NCI-H774 (cell line): ENCODE measurements at places on chromosomes 12 and 14.
A peak's percentile ranks its signal among the peaks of the same experiment; 100 is the strongest.

DNA sequence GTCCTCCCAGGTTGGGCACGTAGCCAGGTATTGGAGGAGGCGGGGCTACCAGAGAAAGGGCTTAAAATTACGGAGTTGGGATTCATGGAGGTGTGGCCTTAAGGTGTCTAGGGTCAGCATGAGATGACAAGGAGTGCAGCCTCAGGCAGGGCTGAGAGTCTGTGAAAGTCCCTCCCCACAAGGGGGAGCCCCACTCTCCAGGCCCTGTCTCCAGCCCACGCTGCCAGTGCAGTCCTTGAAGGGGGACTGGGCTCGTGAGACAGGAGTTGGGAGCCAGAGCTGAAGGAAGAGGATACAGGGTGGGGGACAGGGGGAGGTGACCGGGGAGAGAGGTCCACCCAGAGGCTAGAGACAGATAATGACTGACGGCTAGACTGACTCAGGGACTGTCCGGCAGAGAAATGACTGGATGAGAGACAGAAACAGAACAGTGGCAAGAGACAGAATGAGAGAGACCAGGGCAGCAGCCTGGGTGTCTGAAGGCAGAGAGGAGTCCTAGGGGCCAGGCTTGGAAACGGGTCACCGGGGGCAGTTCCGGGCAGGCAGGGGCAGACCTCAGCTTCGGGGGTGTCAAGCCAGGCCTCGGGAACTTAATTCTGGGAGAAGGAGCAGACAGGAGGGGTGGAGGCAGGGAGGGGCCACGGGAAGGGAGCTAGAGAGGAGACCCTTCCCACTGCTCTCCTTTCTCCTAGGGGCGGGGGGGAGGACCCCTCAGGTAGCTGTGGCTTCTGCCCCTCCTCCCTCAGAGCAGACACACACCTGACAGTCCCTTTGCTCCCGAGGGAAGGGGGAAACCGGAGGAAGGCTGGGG is 970 bp downstream of the CDH24 start:
- no peak for DNase-seq

GRCh38 chr14:41607966-41608663 is 1.4 kb downstream of the LRFN5 start:
- DNase-seq = peak; percentile 55

GRCh38 chr12:66956300-66956699 is 277.4 kb upstream of the GRIP1 start:
- no peak for DNase-seq

GRCh38 chr12:81010641-81011040 is 67.2 kb upstream of the ACSS3 start:
- no peak for DNase-seq

DNA sequence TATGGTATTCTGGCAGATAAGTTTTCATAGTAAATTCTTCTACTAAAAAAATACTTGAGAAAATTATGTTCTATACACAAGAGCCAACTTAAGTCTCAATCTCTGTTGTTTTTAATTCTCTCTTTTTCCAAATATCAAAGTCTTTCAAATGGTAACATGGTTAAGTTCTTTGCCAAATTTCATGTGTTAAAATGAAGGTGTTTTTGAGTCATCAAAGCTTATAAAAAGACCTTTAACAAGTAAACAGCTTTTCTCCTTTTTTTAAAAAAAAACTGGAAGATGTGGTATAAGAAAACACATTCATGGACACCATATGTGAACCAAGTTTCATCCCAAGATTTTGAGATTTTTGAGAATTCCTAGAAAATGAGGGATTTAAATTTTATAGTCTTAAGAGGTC is 111.3 kb downstream of the FOXG1 start:
- no peak for DNase-seq

DNA sequence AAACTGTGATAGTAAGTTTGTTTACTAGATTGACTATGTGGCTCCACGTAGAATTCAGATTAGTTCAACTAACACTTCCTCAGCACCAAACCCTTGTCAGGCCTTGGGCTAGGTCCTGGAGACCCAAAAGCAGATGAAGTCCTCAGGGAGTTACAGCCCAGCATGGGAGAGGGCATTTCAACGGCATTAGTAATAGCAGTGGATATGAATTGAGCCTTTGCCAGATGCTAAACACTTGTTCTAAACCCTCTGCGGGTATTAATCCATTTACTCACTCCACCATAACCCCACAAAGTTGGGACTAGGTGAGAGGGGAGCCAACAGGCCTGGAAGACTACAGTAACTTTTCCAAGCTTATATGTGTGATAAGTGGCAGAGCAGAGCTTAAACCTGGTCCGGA is 714.6 kb downstream of the DIO2 start:
- no peak for DNase-seq

DNA sequence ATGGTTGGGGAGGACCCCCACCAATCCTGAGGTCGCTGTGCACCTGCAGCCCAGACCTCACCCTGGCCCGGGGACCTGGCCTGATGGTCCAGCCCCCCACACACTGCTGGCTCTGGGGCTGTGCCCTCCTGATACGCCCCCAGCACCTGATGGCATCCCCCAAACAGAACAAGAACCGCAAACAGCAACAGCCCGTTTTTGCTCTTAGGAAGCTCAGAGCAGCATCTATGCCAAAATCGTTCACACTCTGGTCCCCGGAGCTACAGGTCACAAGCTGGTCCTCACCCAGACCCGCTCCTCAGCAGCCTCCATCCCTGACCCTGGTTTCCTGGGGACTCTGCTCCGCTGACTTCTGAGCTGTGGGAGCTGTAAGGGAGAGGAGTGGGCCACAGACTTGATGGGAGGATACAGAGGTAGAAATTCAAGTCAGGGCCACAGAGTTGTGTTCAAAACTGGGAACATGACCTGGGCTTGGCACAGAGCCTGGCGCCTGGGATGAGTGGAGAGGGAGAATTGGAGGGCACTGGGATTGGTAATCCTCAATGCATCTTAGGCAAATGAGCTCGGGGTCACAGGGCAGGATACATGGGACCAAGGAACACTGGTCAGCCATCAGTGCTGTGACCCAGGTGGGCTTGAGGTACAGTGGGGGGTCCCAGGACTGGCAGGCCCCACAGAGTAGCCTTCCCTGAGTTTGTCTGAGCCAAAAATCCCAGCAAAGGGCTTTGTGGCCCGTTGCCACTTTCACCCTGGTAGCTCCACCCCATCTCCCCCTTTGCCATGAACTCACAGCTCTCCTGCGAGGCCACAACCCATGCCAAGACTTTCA is 170.9 kb upstream of the RTL1 start:
- DNase-seq = no peak

GRCh38 chr12:7705846-7706245 is 5.4 kb upstream of the DPPA3 start:
- no peak for DNase-seq

GRCh38 chr14:102948698-102949061 is 26.2 kb downstream of the AMN start:
- DNase-seq = no peak

DNA sequence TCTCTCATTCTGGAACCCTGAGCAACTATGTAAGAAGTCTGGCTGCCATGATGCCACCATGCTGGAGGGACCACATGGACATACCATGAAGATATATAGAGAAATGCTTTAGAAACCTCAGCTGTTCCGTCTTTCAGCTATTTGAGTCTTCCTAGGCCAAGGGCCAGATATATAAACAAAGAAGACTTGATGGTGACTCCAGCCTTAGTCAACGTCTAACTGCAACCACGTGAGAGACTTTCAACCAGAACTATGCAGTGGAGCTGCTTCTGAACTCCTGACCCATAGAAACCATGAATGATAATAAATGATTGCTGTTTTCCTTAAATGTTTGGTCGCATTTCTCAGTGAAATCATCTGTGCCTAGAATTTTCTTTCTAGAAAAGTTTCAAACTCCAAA is 20.0 kb upstream of the KITLG start:
- DNase-seq = no peak

DNA sequence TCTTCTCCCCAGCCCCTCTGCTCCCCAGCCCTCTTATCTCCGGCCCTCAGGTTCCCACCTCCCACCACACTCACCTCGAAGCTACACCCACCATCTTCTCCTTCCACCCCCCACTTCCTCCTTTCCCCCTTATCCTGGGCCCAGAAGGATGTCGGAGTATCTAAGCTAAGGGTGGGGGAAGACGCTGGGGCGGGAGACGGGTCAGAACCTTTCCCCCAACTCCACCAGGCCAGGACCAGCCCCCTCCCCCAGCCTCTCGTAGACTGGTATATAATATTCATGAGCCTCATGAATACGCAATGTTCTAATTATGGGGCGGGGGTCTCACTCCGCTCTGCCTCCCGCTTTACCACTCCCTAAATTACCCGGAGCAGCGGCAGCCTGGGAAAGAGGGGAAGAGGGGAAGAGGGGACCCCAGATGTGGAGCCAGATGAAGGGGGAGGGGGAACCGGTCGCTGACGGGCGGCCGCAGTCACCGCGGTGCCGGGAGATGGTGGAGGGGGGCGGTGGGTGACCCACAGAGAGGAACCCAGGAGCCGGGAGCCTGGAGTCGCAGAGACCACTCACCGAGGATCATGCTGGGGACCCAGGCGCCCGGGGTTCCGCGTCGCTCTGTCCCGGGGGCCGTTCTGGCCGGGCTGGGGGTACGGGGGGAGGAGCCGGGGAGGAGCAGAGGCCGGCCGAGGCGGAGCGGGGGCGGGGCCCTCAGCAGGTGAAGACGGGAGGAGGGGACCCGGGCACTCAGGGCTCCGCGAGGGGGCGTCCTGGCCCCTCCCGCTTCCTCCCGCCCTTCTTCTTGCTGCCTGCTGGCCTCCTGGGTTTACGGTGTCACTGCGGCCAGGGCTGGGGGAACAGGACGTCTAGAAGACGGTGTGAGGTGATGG is 6.4 kb upstream of the ZNF385A start:
- DNase-seq = peak; percentile 51

- no peak for DNase-seq
These were observed 3.5 kb downstream of the DAZAP2 start for GRCh38 chr12:51242120-51242519.

DNA sequence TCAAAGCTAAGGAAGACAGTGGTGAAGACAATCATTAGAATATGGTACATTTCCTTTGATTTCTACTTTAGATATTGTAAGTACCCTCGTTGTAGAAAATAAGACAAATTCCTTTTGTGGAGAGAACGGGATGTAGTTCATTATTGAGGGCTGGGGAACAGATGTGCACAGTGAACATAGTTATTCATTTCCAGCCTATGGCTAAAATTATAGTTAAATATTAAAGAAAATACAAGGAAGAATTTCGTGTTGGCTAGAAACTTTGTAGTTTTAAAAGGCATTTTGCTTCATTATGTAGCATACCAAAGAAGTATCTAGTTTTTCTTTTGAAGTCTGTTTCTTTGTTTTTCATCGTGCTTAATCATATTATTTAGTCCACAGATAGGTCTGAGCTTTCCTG is 201.8 kb downstream of the ESR2 start:
- no peak for DNase-seq

DNA sequence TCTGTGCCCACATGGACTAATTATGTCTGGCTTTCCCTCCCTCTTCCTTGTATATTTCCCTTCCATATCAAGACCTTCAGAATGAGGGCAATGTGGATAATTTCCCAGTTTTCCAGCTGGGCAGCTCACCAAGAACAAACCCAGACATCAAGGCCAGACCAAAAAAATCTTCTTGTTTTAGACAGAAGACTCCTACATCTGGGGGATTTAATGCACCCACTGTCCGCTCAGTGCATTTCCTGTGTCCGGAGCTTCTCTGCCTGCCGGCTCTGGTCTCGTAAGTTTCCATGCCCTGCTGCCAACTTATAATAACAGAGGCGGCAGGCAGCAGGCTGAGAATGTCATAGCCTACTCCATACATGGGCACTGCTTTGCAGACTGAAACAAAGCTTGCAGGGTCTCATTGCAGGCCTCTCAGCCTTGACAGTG is 207.2 kb upstream of the BCL2L14 start:
- DNase-seq = no peak

- no peak for DNase-seq
These were observed 71.8 kb upstream of the MAX start for GRCh38 chr14:65173973-65174693.

GRCh38 chr14:69259527-69260189 is at the start of gene GALNT16:
TSS of gene GALNT16 (plus strand) at chr14:69260158. CDS start at chr14:69260291, 133 bp downstream.
- DNase-seq = no peak

DNA sequence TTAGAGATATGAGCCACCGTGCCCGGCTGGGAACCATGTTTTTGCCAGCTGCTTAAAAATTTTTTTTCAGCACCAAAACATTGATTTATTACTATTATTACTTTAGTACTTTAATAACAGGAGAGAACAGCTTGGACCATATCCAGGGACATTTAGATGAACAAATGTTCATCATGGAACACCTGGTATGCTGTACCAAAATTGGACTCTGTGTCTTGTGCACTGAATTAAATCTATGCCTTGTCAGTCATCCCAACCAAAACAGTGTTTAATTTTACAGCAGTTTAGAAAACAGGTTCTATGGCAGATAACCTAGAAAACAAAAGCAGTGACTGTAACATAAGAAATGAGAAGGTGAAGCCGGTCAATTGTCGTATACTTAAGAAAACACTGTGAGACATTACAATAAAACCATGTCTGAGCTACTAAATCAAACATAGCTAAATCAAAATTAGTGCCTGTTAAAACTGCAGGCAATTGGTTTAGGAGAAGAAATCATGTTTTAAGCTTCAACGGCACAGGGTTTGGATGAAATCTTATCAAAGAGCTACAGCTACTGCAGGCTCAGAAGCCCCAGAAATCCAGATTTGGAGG is 58.2 kb upstream of the PYGL start:
- no peak for DNase-seq

GRCh38 chr14:34173916-34174315 is 223.0 kb upstream of the EGLN3 start:
- no peak for DNase-seq

DNA sequence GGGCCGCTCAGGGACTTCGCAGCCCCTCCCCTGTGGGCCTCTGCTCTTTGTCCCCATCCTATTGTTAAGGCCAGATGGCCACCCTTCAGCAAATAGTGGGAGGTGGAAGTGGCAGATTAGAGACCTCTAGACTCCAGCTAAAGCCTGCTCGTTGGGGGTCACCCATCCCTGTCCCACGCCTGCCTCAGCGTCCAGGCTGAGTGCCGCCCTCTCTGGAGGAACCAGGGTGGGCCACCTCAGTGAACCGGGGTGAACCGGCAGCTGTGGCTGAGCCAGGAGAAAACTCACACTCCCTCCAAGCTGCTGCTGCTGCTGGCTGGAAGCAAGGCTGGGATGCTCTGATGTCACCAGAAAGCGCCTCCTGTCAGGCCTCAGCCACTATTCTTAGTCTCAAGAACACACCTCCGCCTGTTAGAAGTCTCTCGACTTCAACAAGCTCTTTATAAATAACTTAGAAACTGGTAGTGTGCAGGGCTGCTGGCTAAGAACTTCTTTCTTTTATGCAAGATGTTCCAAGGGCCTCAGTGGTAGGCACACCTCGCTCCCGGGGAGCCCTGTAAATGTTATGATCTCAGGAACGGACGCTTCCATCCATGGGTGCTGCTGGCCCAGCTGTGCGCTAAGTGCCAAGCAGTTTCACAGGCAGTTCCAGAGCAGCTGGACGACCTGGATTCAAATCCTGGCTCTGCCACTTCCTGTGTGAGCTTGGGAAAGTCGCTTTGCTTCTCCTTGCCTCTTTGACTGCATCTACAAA is 19.8 kb upstream of the TESC start:
- no peak for DNase-seq

DNA sequence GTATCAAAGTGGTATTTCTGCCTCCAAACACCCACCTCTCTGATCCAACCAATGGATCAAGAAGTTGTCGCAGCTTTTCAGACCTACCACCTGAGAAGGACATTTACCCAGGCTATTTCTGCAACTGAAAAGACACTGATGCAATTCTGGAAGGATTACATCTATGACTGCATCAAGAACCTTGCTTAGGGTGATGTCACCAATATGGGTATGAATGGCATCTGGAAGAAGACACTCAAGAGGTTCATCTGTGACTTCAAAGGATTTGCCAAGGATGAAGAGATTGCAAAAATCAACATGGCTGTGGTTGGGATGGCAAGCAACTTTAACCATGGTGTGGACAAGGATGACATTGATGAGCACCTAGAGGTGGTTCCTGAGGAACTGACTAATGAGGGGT is 154.2 kb downstream of the PCNX1 start:
- no peak for DNase-seq
